ENCODE measurements at places on chromosomes 16 and 17.

GRCh38 chr17:9456330-9456729 is 119.3 kb downstream of the STX8 start:
- no peak overlapping the region for H3K4me3 ChIP-seq
- no peak for DNase-seq
- no peaks in the 10 kb centered on the region for H3K27me3 ChIP-seq
- no peaks in the 10 kb centered on the region for H3K36me3 ChIP-seq
- peaks cover 6% of the 10 kb centered on the region for H3K4me1 ChIP-seq

- DNase-seq = no peak
- no peaks in the 10 kb centered on the region for H3K27me3 ChIP-seq
- H3K4me1 ChIP-seq = no peaks in the 10 kb centered on the region
- no peak overlapping the region for H3K27ac ChIP-seq
- peaks cover 5% of the 10 kb centered on the region for H3K36me3 ChIP-seq
- no peak overlapping the region for H3K4me3 ChIP-seq
Observed at GRCh38 chr17:29787995-29788394, 142.0 kb downstream of the SSH2 start.

DNA sequence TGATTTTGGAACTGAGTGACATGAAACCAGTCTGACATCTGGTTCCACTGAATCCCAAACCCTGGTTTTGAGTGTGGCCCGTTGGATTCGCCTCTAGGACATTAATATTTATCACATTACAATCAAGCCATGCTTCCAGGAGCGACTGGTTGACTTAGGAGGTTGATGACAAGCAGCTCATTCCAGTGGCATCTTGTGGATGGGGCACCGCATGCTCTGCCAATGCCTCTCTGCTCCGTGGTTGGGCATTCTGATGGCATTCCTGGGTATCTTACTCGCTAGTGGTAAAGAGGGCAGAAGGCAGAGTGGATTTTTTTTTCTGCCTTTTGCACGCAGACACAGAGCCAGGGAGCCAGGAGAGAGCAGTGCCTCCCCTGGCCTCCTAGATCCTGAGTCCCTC is 31.4 kb downstream of the CACNG4 start:
- peaks cover 46% of the 10 kb centered on the region for H3K27me3 ChIP-seq
- no peak overlapping the region for H3K27ac ChIP-seq
- no peaks in the 10 kb centered on the region for H3K36me3 ChIP-seq
- H3K4me3 ChIP-seq = no peak overlapping the region
- H3K4me1 ChIP-seq = no peaks in the 10 kb centered on the region

DNA sequence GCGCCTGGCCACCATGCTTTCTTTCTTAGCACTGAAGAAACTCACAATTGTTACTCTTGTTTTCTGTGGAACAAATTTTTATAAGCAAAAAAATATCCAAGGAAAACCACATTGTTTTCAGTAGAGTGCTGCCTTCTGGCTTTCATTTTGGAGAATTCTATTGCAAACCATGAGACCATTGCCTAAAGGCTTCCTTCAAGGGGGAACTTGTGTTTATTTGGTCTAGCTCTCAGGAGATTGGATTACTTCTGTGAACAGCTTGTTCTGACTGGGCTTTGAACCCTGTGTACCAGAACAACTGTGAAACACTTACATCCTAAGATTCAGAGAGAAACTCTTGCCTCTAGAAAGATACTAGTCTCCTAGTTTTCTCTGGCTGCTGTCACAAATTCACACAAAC is 32.1 kb downstream of the TOM1L1 start:
- H3K27ac ChIP-seq = no peak overlapping the region
- no peaks in the 10 kb centered on the region for H3K4me1 ChIP-seq
- no peaks in the 10 kb centered on the region for H3K36me3 ChIP-seq
- no peak overlapping the region for H3K4me3 ChIP-seq
- no peak for DNase-seq

DNA sequence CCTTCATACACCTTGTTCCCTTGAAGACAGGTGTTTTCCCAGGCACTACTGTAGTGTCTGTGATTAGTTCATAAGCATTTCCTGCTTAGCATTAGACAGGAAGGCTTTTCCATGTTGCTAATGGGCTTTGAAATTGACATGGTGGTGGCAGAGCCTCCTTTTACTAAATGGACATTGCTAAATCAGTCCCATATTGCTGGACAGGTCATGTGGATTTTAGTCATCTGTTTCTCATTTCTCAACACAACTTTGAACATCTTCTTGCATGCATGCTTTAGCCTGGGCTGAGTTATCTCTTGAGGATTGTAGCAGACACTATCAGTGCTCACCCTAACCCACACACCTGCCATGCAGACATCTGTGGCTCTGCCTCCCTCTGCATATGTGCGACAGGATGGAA is 13.7 kb upstream of the BCO1 start:
- no peak for DNase-seq
- H3K27me3 ChIP-seq = peaks cover 61% of the 10 kb centered on the region
- H3K4me1 ChIP-seq = no peaks in the 10 kb centered on the region
- no peak overlapping the region for H3K27ac ChIP-seq

DNA sequence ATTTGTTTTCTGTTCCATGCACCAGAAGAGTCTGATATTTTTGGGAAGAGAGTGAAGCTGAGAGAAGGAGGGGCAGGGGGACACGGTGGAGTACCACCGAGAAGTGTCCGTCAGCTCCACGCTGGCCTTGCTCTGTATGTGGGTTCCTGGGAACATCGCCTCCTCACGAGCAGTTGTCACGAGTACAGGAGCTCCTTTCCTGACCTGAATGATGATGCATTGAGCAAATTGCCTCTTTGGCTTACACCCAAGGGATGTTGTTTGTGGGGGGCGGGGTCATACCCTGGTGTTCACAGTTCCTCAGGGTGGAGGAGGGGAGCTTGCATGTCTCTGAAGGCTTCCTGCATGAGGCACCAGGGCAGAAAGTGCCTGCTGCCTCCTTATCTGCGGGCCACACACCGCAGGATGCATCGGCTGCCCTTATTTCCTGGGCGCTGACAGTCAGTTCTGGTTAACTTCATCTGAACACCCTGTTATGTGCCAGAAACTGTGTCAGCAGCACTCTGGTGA is 36.2 kb downstream of the RGS9 start:
- no peak overlapping the region for H3K4me3 ChIP-seq
- H3K27ac ChIP-seq = no peak overlapping the region
- peaks cover 5% of the 10 kb centered on the region for H3K36me3 ChIP-seq
- no peaks in the 10 kb centered on the region for H3K27me3 ChIP-seq

- H3K27me3 ChIP-seq = peaks cover 39% of the 10 kb centered on the region
- no peak for DNase-seq
- no peaks in the 10 kb centered on the region for H3K4me1 ChIP-seq
- H3K4me3 ChIP-seq = no peak overlapping the region
Observed at GRCh38 chr16:90070440-90070839, 6.7 kb downstream of the PRDM7 start.

- H3K4me3 ChIP-seq = no peak overlapping the region
- H3K27ac ChIP-seq = no peak overlapping the region
- no peak for DNase-seq
- H3K27me3 ChIP-seq = peaks cover 91% of the 10 kb centered on the region
- H3K36me3 ChIP-seq = no peaks in the 10 kb centered on the region
- H3K4me1 ChIP-seq = peaks cover 10% of the 10 kb centered on the region
Observed at GRCh38 chr17:29019475-29020181, 13.8 kb upstream of the SEZ6 start.

DNA sequence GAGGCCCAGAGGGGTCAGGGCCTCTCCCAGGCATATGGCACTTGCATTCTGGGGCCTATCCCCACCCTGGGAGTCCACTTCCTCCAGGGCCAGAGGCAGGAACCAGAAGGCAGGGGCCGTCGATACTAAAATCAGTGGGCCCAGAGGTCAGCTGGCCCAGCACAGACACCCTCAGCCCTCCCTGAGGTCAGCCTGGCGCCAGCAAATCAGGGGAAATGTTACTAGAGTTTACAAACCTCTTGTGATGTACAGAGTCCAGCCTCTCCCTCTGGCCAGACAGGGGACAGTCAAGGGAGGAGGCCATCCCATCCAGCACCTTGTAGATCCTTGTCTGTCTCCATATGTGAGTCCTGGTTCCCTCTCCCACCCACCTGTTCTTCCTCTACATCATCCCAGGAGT is 10.8 kb downstream of the CDH5 start:
- no peaks in the 10 kb centered on the region for H3K27me3 ChIP-seq
- no peaks in the 10 kb centered on the region for H3K4me1 ChIP-seq
- H3K4me3 ChIP-seq = no peak overlapping the region

DNA sequence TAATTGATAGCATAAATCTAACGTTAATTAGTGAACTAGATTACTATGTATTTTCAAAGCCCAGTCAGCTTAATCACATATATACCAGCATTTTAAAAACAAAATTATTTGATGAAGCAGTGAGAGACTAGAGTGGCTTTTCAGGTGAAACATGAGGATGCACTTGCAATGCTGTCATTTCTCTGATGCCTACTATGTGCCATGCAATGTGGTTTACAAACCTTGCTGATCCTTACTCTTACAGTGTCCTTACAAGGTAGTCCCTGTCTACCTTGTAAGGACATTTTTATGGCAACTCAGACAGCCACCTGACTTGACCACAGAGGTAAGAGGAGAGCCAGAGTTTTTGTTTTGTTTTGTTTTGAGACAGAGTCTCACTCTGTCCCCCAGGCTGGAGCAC is 42.7 kb downstream of the CYB5B start:
- peaks cover 10% of the 10 kb centered on the region for H3K36me3 ChIP-seq
- no peaks in the 10 kb centered on the region for H3K27me3 ChIP-seq
- no peak for DNase-seq
- peaks cover 31% of the 10 kb centered on the region for H3K4me1 ChIP-seq
- no peak overlapping the region for H3K4me3 ChIP-seq

GRCh38 chr17:42704490-42704836 is 22.1 kb downstream of the CNTNAP1 start:
- H3K4me3 ChIP-seq = no peak overlapping the region
- peak overlapping the region; percentile 50 for H3K27ac ChIP-seq
- H3K27me3 ChIP-seq = no peaks in the 10 kb centered on the region
- H3K36me3 ChIP-seq = peaks cover 48% of the 10 kb centered on the region

- H3K27ac ChIP-seq = peak overlapping the region; percentile 42
- peaks cover 9% of the 10 kb centered on the region for H3K4me1 ChIP-seq
- no peaks in the 10 kb centered on the region for H3K36me3 ChIP-seq
- H3K4me3 ChIP-seq = no peak overlapping the region
- peaks cover 8% of the 10 kb centered on the region for H3K27me3 ChIP-seq
Observed at GRCh38 chr17:43578699-43579565, 32.8 kb upstream of the ETV4 start.

DNA sequence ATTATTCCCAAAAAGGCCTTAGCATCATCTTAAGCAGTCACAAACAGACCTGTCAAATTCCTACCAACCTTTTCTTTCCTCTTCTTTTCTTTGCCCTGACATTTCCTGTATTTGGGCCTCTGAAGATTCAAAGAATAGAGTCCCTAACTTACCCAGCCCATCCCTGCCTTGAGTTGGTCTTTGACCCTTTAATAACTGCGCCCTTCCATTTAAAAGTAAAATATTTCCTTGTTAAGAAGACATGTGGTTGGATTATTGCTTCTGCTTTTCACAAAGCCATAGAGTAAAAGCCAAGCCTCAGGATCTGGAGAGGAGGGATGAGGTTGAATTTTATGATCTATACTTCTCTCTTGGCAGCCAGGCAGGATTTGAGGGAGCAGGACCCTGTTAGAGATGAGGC is 13.2 kb upstream of the CCL23 start:
- H3K36me3 ChIP-seq = peaks cover 1% of the 10 kb centered on the region
- H3K27ac ChIP-seq = no peak overlapping the region
- H3K4me1 ChIP-seq = no peaks in the 10 kb centered on the region
- H3K27me3 ChIP-seq = no peaks in the 10 kb centered on the region

- H3K27me3 ChIP-seq = no peaks in the 10 kb centered on the region
- H3K4me3 ChIP-seq = no peak overlapping the region
- H3K36me3 ChIP-seq = peaks cover 14% of the 10 kb centered on the region
- DNase-seq = no peak
- H3K4me1 ChIP-seq = peaks cover 6% of the 10 kb centered on the region
Observed at GRCh38 chr16:81365731-81366130, 51.0 kb downstream of the GAN start.

DNA sequence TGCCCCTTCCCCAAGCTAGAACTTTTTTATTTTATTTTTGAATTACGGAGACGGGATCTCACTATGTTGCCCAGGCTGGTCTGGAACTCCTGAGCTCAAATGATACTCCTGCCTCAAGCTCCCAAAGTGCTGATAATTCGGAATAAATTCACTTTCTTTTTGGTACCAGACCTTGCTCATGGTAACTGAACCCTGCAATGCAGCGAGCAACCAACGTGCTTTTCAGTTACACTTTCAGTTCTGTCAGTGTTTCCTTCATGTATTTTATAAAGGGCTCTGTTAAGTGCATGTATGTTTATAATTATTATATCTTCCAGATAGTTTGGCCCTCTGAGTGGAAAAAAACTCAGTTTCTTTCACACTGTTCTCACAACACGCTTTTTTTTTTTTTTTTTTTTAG is 13.9 kb downstream of the C16orf96 start:
- H3K36me3 ChIP-seq = peaks cover 1% of the 10 kb centered on the region
- H3K27ac ChIP-seq = no peak overlapping the region
- DNase-seq = no peak
- H3K4me3 ChIP-seq = no peak overlapping the region
- peaks cover 10% of the 10 kb centered on the region for H3K4me1 ChIP-seq

- DNase-seq = no peak
Observed at GRCh38 chr17:77210331-77210730, 69.6 kb downstream of the SEC14L1 start.

DNA sequence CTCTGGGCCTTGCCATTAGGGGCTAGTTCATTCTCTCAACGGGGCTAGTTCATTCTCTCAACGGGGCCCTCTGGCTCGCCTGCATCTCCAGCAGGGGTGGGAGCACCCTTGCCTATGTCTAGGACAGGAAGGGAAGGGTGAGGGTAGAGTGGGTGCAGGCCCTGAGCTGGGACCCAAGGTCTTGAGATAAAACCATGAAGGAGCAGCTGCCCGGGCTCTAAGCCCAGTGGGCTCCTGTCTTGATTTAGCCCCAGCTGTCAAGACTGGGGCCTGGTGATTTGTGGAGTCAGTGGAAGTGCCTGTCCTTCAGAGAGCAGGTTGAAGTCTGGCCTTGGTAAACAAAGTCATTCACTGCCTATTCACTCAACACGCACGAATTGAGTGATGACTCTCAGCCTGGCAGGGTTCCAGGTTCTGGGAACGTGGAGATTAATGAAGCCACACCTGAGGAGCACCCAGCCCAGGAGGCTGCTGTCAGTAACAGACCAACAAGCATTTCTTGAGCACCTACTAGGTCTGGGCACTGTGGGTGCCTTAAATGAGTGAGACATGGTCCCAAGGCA is 35.4 kb downstream of the WNT3 start:
- no peaks in the 10 kb centered on the region for H3K36me3 ChIP-seq
- no peak overlapping the region for H3K27ac ChIP-seq
- no peak overlapping the region for H3K4me3 ChIP-seq
- DNase-seq = no peak
- no peaks in the 10 kb centered on the region for H3K4me1 ChIP-seq

- H3K27me3 ChIP-seq = no peaks in the 10 kb centered on the region
- peak overlapping the region; percentile 78 for H3K4me3 ChIP-seq
- H3K4me1 ChIP-seq = peaks cover 15% of the 10 kb centered on the region
- H3K27ac ChIP-seq = no peak overlapping the region
- DNase-seq = no peak
- peaks cover 14% of the 10 kb centered on the region for H3K36me3 ChIP-seq
Observed at GRCh38 chr16:88685156-88686061, 898 bp downstream of the SNAI3 start.

All from central memory CD8-positive, alpha-beta T cell (primary cell).